ENCODE measurements at places on chromosomes 13 and 19.
A peak's percentile ranks its signal among the peaks of the same experiment; 100 is the strongest.

- DNase-seq: no peak
Observed at GRCh38 chr13:34868733-34869132, 73.3 kb upstream of the NBEA start.

- DNase-seq: no peak
Observed at GRCh38 chr19:48681127-48681470, 8.3 kb upstream of the NTN5 start.

- peak; percentile 14 for DNase-seq
Observed at GRCh38 chr13:31200637-31200971, 829 bp downstream of the B3GLCT start.

DNA sequence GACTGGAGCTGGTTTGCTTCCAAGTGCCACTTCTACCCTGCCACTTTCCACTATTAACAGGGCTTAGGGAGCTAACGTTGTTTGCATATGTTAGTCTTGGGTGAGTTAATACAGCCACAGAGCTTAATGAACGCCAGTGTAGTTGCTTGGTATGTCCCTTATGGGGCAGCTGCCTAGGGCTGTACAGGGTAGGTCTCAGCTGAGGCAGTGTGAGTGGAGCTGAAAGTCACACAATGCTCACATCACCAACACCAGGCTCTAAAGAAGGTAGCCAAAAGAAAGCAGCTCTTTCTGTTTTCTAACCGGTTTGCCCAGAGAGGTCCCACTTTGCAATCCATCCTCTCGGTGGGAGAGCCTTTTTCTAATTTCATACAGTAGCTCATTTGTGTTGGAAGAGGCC, 186.2 kb downstream of the RGCC start:
- DNase-seq: peak; percentile 40

DNA sequence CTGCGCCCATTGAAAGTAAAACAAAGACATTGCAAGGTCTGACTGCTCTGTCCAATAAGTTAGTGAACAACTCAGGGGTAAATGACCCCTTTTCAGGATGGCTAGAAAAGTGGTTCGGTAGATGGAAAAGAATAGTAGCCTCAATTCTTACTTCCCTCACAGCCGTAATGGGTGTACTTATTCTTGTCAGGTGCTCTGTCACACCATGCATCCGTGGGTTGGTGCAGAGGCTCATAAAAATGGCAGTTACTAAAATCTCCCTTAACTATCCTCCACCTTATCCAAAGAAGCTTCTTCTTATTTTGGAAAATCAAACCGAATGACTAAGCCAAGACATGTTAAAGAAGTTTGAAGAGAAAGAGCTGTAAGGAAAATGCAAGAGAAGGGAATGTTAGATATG, 31.4 kb upstream of the ZNF83 start:
- DNase-seq: no peak

DNA sequence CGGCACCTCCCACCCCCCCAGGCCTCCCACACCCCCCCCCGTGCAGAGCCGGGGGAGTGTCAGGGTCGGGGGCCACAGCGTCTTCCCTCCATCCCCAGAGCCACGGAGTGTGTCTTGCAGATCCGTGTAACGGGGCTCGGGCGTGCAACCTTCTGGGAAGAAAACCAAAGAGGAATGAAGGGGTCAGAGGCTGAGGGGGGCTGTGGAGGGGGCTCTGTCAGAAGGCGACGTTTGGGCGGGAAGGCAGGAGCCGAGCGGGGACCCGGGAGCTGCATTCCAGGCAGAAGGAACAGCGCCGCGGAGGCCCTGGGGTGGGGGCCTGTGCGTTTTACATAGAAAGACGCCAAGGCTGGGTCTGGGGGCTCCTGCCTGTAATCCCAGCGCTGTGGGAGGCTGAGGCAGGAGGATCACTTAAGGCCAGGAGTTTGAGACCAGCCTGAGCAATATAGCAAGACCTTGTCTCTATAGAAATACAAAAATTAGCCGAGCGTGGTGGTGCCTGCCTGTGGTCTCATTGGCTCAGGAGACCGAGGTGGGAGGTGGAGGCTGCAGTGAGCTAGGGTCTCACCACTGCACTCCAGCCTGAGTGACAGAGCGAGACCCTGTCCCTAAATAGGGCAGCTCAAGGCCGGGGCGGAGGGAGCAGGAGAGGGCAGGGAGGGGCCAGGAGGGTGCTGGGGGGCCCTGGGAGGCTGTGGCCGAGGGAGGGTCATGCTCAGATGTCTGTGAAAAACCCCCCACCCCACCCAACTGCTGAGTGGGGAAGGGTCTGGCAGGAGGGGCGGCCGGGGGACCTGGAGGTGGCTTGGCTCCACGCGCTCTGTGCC, 27.8 kb downstream of the ARID3A start:
- DNase-seq: no peak

- DNase-seq: peak; percentile 44
Observed at GRCh38 chr13:31175847-31176532, 14.3 kb upstream of the HSPH1 start.

GRCh38 chr13:32178763-32179162, 136.4 kb downstream of the ZAR1L start:
- DNase-seq: no peak

GRCh38 chr13:49814551-49815270, 22.2 kb upstream of the KPNA3 start:
- peak; percentile 31 for DNase-seq

DNA sequence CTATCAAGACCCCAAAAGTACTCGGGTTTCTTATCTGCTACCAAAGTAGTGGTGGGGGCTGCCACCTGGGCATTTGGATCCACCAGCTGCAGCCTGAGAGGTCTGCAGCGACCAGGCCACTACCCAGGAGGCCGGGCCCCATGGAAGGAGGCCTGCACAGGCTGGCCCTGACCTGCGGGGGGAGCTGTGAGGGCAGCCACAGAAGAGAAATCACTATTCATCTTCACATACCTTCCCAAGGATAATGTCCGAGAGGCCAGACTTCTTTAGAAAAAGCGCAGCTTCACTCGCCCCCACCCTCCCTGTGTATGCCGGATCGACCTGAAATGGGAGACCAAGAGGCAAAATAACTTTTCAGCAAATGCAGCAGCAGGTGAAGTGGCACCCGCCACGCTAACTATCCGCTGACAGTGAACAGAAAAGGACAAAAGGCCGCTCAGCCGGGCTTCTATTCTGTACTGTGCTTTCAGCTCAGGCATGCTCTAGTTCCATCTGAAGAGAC, 30.1 kb downstream of the EPS15L1 start:
- no peak for DNase-seq

DNA sequence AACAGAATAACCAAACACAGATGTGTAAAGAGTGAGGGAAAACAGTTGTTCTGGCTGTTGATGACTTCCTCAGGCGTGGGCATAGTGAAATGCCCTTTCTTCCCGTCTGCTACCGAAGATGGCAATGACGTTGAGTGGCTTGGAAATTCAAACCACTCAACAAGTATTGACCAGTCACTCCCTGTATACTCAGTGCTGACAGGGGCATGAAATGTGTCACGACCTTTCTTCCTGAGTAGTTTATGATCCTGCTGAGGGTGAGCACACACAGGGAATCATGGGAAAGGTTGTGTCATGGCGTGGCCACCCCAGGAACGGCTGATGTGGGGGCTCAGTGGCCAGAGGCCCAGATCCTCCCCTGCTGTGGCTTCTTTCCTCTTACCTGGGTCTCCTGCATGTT, 87.8 kb upstream of the C1QTNF9B start:
- DNase-seq: no peak

DNA sequence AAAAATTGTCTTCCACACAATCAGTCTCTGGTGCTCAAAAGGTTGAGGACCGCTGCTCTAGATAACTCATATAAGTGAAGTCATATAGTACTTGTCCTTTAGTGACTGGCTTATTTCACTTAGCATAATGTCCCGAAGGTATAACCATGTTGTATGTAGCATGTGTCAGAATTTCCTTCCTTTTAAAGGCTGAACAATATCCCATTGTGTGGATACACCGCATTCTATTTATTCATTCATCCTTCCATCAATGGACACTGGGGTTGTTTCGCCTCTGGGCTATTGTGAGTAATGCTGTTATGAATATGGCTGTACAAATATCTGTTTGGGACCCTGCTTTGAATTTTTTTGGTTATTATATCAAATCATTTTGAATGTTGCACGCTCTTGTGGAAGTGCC, 4.6 kb upstream of the LYPD5 start:
- DNase-seq: no peak

DNA sequence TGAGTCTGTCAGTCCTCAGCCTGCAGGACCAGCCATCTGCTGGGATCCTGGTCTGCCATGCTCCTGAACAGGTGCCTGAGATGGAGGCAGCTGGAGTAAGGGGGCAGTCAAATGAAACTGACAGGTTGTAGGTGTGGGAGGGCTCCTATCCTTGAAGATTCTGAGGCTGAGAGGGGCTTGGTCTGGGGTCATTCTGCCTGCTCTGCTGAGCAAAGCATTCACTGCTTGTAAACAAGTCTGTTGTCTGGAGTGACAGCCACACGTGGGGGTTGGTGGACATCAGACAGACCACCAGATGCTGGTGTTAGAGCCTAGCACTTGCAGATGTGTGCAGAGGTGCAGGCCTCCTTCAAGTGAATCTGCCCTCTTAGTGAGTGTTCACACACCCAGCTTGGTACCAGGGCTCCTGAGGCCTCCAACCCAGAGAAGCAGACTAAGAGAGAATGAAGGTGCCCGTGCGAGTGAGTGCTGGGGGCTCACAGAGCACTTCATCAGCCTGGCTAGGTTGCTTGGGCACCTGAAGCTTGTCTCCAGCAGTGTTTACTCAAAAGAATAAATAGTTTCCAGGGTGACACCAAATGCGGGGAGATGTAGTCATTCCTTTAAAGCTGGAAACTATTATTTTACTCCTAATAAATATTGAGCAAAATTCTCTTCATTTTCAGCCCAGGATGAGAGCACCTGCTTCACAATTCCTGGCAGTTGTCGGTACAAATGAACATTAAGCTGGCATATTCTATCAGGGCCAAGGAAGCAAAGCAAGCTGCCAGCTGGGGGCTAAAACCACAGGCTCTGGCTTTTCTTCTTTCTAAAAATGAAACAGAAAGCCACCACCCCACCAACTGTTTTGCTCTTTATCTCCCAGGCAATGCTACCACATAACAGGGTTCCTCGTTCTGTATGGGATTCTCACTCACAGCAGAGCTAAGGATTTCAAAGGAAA, 82.3 kb downstream of the RNASEH2B start:
- no peak for DNase-seq

GRCh38 chr19:10637894-10638293, 12.5 kb downstream of the SLC44A2 start:
- no peak for DNase-seq

DNA sequence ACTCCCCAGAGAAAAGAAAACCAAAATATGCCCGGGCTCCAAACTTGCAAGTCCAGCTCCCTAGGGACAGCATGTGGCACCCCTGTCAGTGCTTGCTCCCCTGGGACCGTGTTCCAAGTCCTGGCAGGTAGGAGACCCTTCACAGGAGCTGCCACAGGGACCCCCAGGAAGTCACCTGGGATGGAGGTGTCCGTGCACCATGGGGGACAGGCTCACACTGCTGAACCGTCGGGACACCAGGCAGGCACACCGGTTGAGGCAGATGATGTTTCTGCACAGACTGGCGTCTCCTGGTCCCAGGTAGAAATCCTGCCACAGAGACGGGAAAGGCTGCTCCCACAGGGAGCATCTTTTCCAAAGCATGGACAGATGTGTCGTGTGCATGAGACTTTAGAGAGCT, 11.7 kb upstream of the PROZ start:
- DNase-seq: no peak

DNA sequence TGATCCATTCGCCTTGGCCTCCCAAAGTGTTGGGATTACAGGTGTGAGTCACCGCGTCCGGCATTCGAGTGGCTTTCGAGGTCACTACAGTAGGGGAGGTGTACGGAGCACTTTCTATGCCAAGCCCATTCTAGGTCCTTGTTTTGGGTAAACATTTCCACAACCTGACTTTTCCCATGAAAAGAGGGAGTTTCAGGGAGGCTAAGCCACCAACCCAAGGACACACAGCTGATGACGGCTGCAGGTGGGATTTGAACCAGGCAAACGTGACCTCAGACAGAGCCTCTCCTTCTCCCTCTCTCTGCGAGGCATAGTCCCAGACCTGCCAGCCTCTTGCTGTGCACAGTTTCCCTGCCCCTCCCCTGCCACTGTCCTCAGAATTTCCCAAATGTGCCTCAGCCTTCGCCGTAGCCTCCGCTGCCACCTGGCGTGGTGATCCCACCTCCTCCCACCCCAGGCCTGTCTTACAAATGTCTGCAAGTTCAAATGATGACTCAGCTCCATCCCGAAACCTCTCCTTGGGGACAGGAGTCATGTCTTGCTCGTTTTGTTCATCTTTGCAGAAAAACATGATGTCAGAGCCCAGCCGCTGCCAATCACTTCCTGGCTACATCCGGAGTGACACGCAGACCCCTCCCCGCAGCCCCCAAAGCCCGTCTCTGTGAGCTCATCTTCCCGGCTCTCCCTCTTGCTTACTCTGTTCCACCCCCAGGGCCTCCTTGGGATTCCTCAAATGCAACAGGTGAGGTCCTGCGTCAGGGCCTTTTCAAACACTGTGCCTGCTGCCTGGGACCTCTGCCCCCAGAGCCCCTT, 6.6 kb upstream of the GADD45B start:
- peak; percentile 55 for DNase-seq

- DNase-seq: no peak
Observed at GRCh38 chr13:71873418-71874247, 6.6 kb upstream of the DACH1 start.
